ENCODE measurements at places on chromosomes 5 and 9.

GRCh38 chr5:953535-954449 lies 54.8 kb upstream of the NKD2 start:
- no peak for DNase-seq

DNA sequence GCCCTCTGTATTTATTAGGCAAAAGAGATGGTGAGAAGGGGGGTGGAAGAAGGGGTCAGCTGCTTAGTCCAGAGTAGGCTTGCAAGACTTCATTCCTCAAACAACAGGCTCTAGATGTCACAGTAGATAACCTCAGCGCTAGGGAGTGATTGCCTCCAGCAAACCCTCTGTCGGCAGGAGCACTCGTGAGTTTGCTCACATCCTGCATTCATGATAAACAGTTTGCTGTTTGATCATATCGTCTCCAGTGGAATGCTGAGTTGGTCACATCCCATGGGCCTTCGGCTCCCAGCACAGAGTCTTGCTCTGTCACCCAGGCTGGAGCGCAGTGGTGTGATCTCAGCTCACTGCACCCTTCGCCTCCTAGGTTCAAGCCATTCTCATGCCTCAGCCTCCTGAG lies 3.6 kb downstream of the TTC23L start:
- DNase-seq = no peak

GRCh38 chr5:104178066-104178465 lies 615.5 kb upstream of the NUDT12 start:
- no peak for DNase-seq

DNA sequence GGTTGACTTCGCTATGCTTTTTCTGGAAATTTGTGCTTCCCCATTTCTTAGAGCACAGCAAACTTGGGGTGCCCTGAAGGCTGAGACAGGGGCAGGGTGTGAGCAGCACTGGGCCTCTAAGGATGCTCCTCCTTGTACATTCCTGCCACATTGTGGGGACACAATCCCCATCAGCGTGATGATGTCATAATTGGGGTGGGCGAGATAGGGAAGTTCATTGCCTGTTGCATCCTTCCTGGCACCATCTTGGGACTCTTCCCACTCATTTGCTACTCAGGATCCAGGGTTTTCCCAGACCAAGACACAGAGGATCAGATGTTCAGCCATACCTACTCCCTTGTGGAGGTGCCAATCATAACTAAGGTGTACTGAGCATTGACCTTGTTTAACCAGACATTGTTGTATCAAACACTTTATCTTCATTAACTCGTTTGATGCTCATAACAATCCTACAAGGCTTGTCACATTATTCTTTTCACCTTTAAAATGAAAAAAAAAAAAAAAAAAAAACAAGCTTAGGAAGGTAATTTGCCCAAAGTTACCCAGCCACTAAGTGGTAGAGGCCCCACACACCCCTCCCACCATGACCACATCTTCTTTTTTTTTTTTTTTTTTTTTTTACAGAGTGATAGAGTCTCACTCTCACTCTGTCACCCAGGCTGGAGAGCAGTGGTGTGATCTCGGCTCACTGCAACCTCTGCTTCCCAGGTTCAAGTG lies 87.6 kb downstream of the UGCG start:
- no peak for DNase-seq
